ENCODE measurements at places on chromosomes 1 and 21.

DNA sequence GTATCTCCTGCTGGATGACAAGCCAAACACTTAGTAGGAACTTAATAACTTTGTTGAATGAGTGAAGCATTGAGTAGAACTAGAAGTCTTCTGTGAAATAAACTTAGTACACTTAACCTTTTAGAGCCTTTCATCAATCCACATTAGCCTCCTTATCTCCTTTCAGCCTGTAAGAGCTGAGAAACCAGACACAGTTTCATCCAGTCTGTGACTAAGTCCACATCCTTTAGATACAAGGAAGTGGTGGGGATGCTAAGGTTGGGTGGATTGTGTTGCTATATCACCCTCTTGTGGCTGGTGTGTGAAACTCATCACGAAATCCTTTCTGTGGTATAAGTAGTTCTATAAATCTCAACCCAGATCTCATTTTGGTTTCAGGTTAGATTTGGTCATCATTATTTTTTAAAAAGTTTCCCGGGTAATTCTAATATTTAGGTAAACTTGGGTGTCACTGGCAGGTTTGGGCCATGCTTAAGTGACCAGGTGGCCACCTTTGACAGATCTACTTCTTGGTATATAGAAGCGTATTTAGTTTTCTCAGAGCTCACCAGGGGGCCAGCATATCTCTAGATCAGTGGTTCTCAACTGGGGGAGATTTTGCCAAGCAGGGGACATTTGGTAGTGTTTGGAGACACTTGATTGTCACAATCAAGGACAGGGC, 27.8 kb upstream of the CD84 start:
- peak; percentile 90 for DNase-seq

DNA sequence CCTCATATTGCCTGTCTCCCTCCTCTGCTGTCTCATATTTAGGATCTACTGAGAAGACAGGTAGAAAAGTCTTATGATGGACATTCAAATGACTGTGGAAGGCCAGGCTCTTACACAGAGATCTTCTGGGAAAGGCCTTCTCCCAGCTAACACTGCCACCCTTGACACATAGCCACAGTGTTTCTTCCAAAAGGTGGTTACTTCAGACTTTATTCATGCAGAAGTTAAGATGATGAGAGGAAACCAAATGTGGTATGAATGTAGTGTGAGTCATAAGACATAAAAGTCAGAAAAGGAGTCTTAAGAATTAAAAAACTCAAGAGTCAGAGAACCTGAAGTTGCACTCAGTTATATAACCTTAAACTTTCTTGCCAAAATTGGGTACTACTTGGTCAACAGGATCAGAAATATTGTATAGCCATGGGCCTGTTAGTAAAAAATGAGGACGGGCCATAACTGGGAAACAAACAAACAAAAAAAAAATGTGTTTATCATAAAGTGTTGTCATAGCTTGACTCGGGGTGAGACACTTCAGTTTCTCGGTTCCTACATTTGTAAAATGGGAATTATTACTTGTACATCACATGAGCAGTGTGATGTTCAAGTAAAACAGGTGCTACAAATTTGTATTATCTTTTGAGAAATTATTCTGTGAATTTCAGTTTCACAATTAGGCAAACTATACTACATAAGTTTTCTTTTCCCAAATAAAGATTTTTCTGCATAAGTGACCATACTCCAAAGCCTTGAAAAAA, 1.2 kb upstream of the DENND1B start:
- peak; percentile 88 for DNase-seq

DNA sequence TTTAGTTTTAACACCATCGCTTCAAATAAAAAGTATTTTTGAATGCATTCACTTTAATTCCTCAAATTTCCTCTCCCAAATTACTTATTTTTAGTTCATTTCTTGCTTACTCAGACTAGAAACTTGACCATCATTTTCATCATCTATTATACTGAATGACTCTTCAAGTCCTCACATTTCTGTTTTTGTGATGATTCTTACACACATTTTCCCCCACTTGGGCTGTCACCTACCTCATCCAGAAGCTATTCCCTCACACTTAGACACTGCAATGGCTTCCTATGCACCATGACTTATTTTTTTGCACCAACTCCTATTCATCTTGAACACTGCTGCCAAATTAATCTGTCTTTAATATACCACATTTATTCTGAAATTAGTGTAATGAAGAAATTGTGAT, 239.6 kb upstream of the DUSP10 start:
- DNase-seq, result no peak

DNA sequence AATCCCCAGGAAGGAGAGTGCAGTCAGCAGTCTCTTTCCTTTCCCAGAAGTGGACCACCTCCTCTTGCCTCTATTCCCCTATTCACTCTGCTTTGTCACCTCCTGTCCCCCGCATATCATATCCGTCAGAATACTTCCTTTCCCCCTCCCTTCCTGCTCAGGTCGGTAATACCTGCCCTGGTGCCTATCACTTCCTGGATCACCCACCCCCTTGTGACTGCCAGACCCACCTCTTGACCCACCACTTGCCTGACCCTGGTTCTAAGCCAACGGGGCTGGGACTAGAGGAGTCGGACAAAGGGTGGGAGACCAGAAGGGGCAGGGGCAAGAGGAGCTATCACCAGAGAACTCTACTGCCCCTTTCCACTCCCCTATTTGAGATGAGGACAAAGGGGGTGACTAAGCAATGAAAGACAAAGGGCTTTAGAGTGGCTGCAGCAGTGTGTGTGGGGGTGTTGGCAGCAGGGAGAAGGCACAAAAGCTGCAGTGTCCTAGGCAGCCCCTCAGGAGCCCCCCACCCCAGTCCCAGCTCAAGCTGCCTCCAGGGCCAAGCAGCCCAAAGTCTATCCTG, 1.7 kb upstream of the ADAMTS4 start:
- no peak for DNase-seq

DNA sequence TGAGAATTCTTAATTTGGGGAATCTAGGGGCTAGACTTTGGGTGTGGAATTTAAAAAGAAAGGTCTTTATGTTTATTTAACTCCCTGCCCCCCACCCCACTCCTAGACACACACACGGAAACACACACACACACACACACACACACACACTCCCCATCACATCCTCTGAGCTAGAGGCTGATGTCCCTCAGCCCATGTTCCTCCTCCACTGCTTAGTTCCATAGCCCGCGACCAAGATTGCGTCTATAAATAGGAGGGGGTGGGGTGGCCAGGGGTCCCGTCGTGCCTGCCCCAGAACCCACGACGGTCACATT, 655 bp upstream of the KIRREL1 start:
- DNase-seq, result no peak

DNA sequence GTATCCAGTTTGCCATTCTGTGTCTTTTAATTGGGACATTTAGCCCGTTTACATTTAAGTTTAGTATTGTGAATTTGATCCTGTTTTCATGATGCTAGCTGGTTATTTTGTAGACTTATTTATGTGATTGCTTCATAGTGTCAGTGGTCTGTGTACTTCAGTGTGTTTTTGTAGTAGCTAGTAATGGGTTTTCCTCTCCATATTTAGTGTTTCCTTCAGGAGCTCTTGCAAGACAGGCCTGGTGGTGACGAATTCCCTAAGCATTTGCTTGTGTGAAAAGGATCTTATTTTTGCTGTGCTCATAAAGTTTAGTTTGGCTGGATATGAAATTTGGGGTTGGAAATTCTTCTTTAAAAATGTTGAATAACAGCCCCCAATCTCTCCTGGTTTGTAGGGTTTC, 69.2 kb upstream of the PDC start:
- no peak for DNase-seq

GRCh38 chr1:173050865-173051264, at the start of gene TNFSF18:
Gene TNFSF18, minus strand, starts transcription at chr1:173050941. Its CDS starts 45 bp downstream, at chr1:173050896.
- DNase-seq, result no peak

- DNase-seq, result peak; percentile 64
Observed at GRCh38 chr21:33036430-33037162, 10.9 kb downstream of the OLIG2 start.

- no peak for DNase-seq
Observed at GRCh38 chr1:21114431-21114830, 62.3 kb downstream of the EIF4G3 start.

DNA sequence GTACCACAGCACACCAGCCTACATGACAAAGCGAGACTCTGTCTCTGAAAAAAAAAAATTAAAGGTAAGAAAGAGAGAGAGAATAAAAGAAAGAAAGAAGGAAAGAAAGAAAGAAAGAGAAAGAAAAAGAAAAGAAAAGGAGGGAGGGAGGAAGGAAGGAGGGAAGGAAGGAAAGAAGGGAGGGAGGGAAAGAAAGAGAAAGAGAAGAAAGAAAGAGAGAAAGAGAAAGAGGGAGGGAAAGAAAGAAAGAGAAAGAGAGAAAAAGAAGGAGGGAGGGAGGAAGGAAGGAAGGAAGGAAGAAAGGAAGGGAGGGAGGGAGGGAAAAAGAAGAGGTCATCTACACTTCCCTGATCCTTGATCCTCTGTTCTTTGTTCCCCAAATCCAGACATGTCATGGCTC, 104.8 kb upstream of the GJB5 start:
- no peak for DNase-seq

- no peak for DNase-seq
Observed at GRCh38 chr1:209257454-209257853, 326.1 kb upstream of the CAMK1G start.

GRCh38 chr1:206634365-206635079, 814 bp upstream of the DYRK3 start:
- peak; percentile 83 for DNase-seq

DNA sequence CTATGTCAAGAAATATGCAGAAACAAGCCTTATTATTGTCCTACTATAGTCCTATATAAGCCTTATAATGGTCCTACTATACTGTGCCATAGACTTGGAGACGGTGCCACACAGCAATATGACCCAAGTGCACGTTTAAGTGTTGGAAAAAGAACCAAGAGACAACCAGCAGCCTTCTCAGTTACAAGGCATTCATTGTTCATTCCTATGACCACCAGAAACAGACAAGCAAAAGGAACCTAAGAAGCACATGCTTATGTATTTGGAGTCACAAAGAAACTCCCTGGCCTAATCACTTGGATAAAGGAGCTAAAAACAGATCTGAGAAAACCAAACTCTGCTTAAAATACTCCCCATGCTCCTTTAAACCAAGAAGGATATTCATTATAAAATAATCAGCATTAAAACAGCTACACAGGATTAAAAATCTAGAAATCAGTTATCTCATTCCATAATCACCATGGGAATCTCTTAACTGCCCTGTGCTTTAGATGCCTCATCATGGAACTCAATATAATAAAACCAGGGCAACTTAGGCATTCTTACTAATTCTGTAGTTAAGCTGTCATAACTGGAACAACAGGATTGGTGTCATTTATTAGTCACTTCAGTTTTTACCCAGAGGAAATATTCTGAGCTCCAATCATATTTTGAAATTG, 7.0 kb downstream of the COLGALT2 start:
- peak; percentile 11 for DNase-seq

DNA sequence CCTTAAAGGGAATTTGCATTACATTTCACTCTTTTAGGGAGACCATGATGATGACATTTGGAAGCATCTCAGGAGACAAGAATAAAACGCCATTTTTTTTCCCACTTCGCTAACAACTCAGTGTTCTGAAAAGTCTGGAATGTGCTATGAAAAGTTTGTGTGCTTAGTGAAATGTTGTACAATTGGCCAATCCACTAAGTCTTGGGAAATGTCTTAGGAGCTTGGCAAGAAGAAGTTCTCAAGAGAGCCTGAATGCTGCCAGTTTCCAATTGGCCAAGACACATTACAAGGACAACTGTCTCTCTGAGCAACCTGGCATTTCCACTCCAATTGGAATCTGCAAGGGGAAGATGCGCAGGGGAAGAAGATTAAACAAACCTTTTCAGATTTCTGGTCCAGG, 401.8 kb downstream of the RWDD3 start:
- DNase-seq, result no peak

DNA sequence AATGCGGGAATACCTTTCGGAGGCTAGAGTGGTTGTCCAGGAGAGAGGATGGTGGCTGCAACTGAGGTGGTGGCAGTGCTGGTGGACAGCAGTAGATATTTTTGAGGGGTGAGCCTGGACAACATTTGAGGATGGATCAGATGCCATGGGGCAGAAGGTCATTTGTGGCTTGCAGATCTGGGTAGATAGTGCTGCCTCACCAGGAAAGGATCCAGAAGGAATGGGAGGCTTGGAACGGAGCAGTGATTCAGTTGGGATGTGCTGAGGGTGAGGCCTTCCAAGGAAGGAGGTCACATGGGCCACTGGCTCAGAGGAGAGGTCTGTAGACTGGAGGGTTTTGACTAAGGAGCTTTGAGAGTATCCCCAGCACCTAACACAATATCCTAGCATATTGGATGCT, 110.8 kb upstream of the KAZN start:
- DNase-seq, result no peak

GRCh38 chr1:225890346-225891228, 1.6 kb upstream of the LEFTY1 start:
- no peak for DNase-seq

DNA sequence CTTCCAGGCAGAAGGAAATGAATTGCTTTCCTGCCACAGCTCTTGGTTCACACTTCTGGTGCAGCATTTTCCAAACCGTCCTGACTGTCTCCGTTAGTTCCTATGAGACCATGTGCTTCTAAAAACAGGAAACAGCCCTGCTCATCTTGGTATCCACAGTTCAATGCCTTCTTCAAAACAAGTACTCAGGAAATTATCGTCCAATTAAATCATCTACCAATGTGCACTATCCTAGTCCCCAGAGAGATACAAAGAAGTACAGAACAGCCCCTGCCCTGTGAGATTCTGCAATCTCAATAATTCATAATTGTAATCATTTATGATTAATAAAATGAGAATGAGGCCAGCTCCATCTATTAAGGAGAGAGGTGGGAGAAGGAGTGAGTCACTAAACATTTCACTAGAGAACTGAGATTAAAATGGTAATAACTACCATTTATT, 11.2 kb downstream of the CLEC20A start:
- no peak for DNase-seq

- DNase-seq, result peak; percentile 57
Observed at GRCh38 chr21:14722841-14723483, 176.8 kb upstream of the SAMSN1 start.

- DNase-seq, result peak; percentile 23
Observed at GRCh38 chr1:55064071-55064581, 24.8 kb downstream of the PCSK9 start.

DNA sequence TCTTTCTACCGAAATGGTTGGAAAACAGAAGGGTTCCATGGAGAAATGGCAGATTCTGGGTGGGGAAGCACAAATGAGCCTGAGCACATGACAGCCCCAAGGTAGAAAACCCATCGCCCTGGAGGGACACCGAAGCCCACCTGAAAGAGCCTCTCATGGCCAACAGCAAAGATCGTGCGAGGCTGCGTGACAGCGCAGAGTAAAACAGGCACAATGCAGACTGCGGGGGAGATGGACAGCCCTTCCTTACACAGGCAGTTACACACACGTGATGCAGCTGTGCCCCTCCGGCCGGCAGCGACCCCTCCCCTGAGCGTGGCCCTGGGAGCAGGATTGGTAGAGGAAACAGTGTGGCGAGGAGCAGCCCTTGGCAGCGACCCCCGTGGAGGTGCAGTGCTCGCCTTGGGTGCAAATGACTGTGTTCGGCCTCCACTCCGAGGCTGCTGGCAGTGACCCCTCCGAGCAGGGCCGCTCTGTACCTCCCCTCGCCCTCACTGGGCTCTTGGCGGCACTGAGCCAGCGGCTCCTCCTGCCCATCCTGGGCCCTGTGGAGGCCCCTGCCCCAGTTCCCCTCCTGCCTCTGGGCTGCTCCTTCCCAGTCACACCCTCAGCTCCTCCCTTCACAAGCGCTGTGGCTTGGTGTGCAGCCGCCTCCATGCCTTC, 120.9 kb upstream of the COL6A1 start:
- no peak for DNase-seq

- no peak for DNase-seq
Observed at GRCh38 chr1:171953835-171954234, 112.5 kb downstream of the DNM3 start.
